ENCODE measurements at places on chromosomes 3 and 15. TPM values are rescaled to one million over a fixed set of nuclear protein-coding genes. Genes with fewer than 3 reads are reported as not detected.

IGF2BP2 gene
- total RNA-seq: 8.8 TPM

- no peak overlapping the region for H3K4me3 ChIP-seq
- no peak overlapping the region for H3K27ac ChIP-seq
- no peaks in the 10 kb centered on the region for H3K36me3 ChIP-seq
- H3K4me1 ChIP-seq: no peaks in the 10 kb centered on the region
- no peak for DNase-seq
- H3K27me3 ChIP-seq: no peaks in the 10 kb centered on the region
Measured at GRCh38 chr3:134970895-134971294, 175.8 kb downstream of the EPHB1 start.

CPNE9 gene
- not detected for total RNA-seq

GRCh38 chr3:195407531-195408409 lies 35.0 kb downstream of the ACAP2 start:
- H3K27ac ChIP-seq: no peak overlapping the region
- H3K4me3 ChIP-seq: no peak overlapping the region
- no peaks in the 10 kb centered on the region for H3K27me3 ChIP-seq
- no peaks in the 10 kb centered on the region for H3K36me3 ChIP-seq

LIPC gene
- total RNA-seq: not detected

ACTR8 gene
- 54.5 TPM for total RNA-seq

- no peaks in the 10 kb centered on the region for H3K27me3 ChIP-seq
- DNase-seq: no peak
- H3K36me3 ChIP-seq: no peaks in the 10 kb centered on the region
- no peak overlapping the region for H3K27ac ChIP-seq
Measured at GRCh38 chr3:59234884-59235633, 185.2 kb upstream of the CFAP20DC start.

DNA sequence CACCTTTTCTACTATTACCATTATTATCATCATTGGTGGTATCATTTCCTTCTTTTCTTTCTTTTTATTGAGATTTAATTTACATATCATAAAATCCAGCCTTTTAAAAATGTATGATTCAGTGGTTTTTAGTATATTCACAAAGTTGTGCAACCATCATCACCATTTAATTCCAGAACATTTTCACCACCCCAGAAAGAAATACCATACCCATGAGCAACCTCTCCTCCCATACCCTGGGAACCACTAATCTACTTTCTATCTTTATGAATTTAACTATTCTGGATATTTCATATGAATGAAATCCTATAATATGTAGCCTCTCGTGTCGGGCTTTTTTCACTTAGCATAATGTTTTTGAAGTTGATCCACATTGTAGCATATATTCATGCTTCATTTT lies 29.1 kb downstream of the AAGAB start:
- H3K4me1 ChIP-seq: no peaks in the 10 kb centered on the region
- no peaks in the 10 kb centered on the region for H3K36me3 ChIP-seq
- no peaks in the 10 kb centered on the region for H3K27me3 ChIP-seq
- no peak overlapping the region for H3K27ac ChIP-seq
- no peak for DNase-seq

GRCh38 chr3:189726277-189726676 lies 95.1 kb downstream of the TP63 start:
- no peak overlapping the region for H3K27ac ChIP-seq
- no peak overlapping the region for H3K4me3 ChIP-seq
- no peaks in the 10 kb centered on the region for H3K4me1 ChIP-seq
- H3K27me3 ChIP-seq: no peaks in the 10 kb centered on the region

DNA sequence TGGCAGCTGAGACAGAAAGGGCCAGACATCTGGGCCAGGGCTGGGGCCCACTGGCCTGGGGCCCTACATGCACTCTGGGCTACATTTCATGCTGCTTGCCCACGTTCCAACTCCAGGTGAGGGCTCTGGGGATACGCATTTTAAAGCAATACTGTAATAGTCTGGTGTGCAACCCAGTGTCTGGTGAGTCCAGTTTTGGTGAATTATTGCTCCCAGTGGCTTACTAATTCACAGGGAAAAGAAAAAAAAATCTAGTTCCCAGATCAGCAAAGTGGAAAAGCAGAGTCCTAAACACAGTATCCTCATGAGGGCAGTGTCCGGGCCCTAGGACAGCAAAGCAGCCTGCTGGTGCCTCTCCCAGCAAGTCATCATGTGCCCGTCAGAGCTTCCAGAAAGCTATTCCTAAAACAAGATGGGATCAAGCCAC lies 82.4 kb downstream of the CCNL1 start:
- no peak for DNase-seq
- no peak overlapping the region for H3K4me3 ChIP-seq
- H3K4me1 ChIP-seq: no peaks in the 10 kb centered on the region
- H3K27me3 ChIP-seq: no peaks in the 10 kb centered on the region

- no peak for DNase-seq
- H3K27ac ChIP-seq: no peak overlapping the region
Measured at GRCh38 chr15:43237842-43238470, 17.1 kb upstream of the EPB42 start.

DNA sequence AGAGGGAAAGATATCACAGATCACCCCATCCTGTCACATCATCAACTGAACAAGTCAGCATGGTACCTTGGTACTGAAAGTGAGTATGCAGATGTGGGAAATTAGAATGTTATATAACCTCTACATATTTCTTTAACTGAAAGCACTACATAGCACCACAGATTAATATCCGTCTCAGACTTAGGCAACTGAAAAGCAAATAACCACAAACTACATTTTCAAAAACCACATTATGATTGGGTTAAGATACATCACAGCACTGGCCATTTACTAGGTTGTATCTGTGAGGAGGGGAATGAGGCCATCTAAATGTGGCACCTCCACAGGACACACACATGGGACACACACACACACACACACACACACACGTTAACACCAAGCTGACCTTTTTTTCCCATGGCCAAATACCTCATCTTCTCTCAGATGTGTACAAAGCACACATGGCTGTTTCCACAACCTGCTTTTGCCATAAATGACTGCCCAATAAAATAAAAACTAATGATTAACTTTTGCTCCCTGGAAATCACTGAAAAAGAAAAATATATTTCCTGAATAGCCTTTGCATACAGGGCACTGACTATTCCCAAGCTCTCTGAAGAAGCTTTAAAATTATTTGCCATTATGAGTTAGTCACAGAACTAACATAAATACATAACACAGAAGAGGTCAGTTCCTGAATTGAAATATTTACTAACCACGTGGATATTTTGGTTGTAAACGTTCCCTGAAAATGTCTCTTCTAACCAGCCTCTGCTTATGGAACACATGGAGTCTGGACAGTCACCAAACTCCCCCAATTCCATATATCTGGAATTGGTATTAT lies 60.1 kb downstream of the SUMF1 start:
- H3K36me3 ChIP-seq: no peaks in the 10 kb centered on the region
- no peaks in the 10 kb centered on the region for H3K4me1 ChIP-seq
- H3K27ac ChIP-seq: no peak overlapping the region
- H3K27me3 ChIP-seq: no peaks in the 10 kb centered on the region
- H3K4me3 ChIP-seq: no peak overlapping the region

DNA sequence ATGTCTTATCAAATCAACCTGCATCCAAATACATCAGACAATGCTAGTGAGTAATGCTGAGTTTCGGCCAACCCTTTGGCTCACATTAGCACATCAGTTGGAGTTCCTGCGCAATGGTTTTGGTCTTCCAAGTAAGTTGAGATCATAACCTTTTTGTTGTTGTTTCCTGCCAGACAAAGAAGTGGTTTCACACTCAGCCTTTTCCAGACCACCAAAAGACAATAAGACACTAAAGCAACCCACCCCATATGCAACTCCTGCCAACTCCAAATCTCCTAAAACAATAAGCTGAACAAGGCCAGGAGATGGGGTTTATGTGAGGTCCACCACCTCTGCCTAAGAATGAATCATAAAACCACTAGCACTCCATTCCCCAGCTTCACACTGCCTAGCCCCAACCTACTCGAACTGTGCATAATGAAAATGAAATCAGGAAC lies 177.0 kb downstream of the ERC2 start:
- no peak overlapping the region for H3K27ac ChIP-seq
- H3K4me1 ChIP-seq: no peaks in the 10 kb centered on the region
- H3K36me3 ChIP-seq: no peaks in the 10 kb centered on the region
- no peaks in the 10 kb centered on the region for H3K27me3 ChIP-seq
- DNase-seq: no peak
- H3K4me3 ChIP-seq: no peak overlapping the region

DNA sequence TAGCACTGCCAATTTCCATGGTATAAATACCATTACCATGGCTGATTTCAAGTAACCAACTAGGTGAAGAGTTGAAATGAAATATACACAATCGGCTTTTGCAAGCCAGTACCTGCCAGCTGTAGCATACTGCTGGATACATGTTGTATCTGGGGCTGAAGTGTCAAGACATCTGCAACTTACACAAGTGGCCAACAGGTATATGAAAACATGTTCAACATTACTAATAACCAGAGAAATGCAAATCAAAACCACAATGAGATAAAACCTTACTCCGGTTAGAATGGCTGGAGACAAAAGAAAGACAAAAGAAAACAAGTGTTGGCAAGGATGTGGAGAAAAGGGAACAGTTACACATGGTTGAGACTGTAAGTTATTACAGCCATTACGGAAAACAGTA lies 11.6 kb downstream of the ATOSA start:
- no peak for DNase-seq
- no peaks in the 10 kb centered on the region for H3K36me3 ChIP-seq
- no peak overlapping the region for H3K27ac ChIP-seq
- no peaks in the 10 kb centered on the region for H3K27me3 ChIP-seq
- no peaks in the 10 kb centered on the region for H3K4me1 ChIP-seq
- no peak overlapping the region for H3K4me3 ChIP-seq

DNA sequence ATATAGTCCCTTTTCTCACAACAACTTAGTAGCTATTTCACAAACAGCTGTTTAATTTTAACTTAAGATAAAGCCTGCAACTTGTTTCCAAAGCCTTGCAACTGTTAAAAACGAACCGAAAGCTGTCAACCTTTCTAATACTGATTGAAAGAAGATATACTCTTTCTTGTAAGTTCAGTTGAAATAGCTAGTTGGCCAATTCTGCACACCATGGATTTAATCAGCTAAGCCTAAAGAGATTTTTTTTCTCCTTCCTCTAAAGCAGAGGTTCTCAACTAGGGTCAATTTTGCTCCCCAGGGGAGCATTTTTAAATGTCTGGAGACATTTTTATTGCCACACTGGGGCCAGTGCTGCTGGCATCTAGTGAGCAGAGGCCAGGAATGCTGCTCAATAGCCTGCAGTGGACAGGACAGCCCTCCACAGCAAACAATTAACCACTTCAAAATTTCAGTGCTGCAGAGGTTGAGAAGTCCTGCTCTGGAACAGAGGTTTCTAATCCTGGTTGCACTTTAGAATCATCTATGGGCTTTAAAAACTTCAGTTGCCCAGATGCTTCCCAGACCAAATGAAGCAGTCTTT lies 26.2 kb downstream of the MINDY4B start:
- no peak for DNase-seq
- no peaks in the 10 kb centered on the region for H3K36me3 ChIP-seq
- no peak overlapping the region for H3K27ac ChIP-seq
- no peaks in the 10 kb centered on the region for H3K4me1 ChIP-seq

DNA sequence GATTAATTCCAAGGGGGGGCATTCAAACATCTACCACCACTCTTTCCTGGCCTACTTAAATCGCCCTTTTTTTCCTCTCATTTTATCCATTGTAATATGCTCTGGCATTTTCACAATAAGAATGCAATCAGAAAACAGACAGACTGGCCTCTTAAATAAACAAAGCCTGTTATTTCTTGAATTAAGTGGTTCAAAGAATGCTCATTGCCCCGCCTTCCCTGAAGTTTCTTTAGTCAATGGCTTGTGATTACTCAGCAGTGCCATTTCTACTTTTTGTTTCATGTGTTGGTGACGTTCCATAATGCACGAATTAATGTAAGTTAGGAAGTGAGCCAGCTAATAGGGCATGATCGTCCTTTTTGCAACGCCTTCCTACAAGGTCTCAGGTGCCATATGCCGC lies 68.0 kb downstream of the FBN1 start:
- no peaks in the 10 kb centered on the region for H3K27me3 ChIP-seq
- no peaks in the 10 kb centered on the region for H3K36me3 ChIP-seq
- DNase-seq: no peak

GRCh38 chr3:44923632-44924456 lies 49.4 kb downstream of the TGM4 start:
- H3K4me1 ChIP-seq: no peaks in the 10 kb centered on the region
- no peak overlapping the region for H3K4me3 ChIP-seq
- H3K36me3 ChIP-seq: no peaks in the 10 kb centered on the region
- DNase-seq: no peak

DNA sequence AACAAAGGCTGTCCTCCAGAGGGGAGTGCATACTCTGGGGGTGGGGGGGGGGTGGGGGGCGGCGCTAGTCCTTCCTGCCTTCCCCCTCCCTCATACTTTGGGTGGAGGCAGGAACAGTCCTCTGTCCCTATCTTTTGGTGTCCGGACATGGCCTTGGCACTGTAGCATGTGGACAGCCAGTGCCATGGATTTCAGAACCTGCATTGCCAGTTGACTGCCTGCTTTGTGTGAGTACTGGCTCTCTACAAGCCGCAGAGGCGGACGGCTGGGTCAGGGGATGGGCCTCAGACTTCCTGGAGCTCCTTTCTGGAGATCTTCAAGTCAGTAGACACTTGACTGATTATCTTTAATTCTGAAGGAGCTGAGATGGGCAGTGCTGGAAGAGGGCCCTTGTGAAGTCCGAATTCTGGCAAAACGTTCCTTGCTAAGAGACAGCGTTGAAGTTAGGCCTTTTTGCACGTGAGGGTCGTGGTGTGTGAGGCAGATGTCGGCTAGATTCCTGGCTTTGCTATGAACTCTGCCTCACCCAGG lies 2.5 kb downstream of the CLDN11 start:
- peak overlapping the region; percentile 75 for H3K27ac ChIP-seq
- peak overlapping the region; percentile 35 for H3K4me3 ChIP-seq
- H3K36me3 ChIP-seq: no peaks in the 10 kb centered on the region
- peaks cover 4% of the 10 kb centered on the region for H3K4me1 ChIP-seq
- no peaks in the 10 kb centered on the region for H3K27me3 ChIP-seq

GP9 gene
- total RNA-seq: not detected

DNA sequence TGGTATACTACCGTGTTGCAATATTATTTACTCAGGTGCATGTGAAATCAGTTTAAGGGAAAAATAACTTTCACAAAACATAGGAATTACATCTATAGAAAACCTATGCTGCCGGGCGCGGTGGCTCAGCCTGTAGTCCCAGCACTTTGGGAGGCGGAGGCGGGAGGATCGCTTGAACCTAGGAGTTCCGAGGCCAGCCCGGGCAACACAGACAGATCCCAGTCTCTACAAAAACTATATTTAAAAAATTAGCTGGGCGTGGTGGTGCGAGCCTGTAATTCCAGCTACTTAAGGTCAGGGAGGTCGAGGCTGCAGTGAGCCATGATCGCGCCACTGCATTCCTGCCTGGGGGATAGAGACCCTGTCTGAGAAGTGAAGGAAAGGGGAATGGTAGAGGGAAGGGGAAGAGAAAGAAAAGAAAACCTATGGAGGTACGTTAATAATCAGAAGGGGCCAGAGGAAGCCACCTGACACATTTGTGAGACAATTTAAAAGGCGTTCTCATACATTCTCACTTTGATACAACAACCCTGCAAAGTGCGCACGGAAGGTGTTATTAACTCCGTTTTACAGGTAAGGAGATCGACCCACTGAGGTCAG lies 456 bp upstream of the TMEM62 start:
- peak overlapping the region; percentile 75 for H3K4me3 ChIP-seq
- H3K36me3 ChIP-seq: no peaks in the 10 kb centered on the region
- H3K4me1 ChIP-seq: peaks cover 3% of the 10 kb centered on the region
- H3K27ac ChIP-seq: peak overlapping the region; percentile 76
- DNase-seq: no peak
- no peaks in the 10 kb centered on the region for H3K27me3 ChIP-seq

CLDN16 gene
- 0.45 TPM for total RNA-seq
